Activated naive CD4-positive, alpha-beta T cell (primary cell): ENCODE measurements at places on chromosomes 1 and 21.

DNA sequence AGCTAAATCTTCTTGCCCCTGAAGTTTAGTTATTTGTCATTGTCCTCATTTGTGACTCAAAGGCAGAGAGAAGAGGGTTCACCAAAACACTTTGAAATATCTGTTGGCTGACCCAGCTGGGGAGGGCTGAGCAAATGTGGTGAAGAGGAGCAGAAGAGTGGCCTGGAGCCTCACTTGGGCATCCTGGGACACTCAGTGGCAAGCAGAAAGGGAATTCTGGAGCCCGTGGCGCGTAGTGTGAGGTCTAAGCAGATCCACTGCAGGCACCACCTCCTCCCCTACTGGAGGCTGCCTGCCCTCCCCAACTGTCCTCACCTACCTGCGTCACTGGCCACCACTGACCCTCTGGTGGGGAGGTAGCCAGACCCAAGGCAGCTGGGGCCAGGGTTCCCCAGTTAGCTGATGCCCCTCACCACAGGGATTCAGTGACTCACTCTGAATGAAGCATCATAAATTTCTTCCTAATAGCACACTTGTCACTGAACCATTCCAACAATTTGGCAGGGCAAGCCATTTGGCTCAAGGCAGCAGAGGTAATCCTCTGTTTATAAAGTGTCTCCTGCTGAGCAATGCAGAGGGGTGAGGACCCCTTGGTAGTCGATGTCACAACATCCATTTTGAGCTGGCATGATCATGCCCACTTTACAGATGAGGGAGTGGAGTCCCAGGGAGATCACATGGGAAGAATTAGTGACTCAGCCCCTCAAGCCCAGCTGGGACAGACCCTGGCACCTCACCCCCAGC, 80.3 kb downstream of the NENF start:
- DNase-seq: no peak

DNA sequence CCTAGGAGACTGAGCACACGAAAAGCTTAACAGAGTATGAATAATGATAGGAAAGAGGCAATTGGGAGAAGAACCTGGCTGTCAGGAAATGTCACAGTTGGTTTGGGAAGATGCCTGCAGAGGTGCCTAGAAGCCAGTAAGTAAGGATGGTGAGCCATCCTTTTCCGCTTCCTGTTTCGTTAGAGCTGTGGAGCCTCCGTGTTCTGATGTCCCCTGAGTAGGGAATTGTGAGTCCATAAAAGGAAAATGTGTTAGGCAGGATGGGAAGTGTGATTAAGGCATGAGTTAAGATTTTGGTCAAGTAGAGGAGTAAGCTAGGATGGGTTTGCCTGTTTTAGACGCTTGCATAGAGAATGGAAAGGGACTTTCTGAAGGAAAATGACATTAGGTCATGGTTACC, 9.0 kb downstream of the CLIC4 start:
- no peak for DNase-seq

DNA sequence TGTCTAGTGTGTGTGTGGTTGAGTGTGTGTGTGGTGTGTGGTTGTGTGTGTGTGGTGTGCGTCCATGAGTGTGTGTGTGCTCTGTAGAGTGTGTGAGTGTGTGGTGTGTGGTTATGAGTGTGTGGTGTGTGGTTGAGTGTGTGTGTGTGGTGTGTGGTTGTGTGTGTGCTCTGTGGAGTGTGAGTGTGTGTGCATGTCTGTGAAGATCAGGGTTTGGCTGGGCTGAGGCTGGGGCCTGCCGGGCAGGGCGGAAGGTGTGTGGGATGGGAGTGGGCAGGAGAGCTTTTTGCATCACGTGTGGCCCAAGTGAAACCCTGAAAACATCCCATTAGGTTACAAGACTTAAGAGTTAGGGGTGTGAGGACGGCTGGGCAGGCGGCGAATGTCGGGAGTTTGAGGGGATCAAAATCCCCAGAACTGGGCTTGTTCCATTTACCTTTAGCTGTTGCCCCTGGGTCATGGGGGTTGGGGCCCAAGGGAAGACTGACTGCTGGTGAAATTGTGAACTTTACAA, 2.9 kb upstream of the FCMR start:
- no peak for DNase-seq

DNA sequence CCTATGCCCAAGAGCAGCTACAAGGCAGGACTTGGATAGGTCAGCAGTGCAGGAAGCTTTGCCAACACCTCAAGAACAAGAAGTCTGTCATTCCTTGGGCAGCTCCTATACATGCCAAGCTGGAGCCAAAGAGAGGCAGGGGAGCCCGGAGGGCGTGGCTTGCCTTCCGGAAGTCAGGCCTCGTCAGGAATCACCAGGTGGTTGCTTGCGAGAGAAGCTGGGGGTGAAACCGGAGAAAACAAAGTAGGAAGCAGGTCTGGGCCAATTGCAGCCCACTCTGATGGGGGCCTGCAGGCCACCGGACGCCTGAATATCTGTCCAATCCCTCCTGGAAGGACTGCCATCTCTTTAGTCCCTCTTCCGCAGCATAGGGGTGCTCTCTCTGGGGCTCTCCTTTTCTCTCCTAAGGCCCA, 794 bp upstream of the FAM76A start:
- no peak for DNase-seq

DNA sequence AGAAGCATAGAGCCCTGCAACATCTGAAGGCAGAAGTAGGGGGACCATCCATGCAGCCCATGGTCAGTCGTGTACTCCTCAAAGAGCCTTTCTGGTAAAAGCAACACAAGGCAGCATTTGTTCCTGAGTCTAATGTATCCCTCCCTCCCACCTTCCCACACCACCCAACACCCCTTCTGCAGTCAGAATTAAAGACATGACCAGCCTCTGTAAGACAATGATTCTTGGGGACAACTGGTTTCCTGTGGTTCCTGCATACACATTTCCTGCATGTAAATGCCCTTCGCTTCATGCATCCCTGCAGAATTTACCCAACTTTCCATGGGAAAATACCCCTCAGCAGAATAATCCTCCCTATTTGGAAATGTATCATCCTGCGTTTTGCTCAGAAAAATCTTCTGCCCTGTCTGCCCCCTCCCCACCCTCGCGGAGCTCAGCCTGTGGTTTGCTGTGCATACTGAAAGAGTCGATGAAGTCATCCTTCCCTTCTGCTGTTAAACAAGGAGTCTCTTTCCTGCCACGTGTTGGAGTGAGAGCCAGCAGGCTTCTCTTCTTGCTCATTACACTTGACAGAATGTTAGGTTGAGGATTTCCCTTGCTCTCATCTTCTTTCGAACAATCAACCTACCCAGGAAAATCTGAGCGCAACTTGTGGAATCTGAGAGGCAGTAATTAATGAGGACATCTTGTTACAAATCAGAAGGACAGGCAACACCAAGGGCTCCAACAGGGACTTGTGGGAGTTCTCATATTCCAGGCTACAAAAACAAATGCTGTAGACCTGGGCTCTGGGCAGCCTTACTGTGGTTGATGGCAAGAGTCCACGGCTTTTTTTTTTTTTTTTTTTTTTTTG, 4.7 kb downstream of the TNN start:
- DNase-seq: no peak

- DNase-seq: no peak
Observed at GRCh38 chr1:210236386-210236839, 3.8 kb downstream of the SERTAD4 start.

DNA sequence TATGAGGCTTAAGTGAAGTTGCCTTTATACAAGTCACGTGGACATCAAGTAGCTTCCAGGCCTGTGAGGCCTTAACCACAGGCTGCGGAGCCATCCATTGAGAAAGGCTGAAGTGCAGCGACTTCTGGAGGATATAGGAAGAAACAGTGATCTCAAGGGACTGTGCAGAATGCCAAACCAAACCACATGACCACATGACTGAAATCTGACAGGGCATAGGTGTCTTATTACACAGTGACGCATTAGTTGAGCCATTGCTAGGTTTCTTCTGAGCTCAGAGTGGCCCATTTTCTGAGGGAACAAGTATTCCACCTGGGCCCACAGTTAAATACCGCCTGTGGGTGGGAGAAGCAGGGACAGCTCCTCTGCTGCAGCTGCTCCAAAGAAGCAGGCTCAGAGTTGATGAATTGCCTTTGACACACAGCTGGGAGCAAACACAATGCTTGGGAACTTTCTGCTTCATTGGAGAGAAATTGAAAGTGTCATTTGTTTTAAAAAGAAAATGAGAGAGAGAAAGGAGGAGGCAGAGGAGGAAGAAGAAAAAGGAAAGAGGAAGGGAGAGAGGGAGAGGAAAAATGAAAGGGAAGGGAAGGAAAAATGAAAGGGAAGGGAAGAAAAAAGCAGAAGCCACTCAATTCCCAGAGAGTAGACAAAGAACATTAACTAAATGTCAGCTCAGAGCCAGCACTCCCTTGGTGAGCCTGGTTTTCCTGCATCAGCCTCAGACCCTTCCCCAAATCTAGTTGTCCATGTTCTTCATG, 94.4 kb downstream of the COLGALT2 start:
- DNase-seq: no peak

GRCh38 chr1:100452641-100453040, 85.3 kb upstream of the GPR88 start:
- DNase-seq: no peak

DNA sequence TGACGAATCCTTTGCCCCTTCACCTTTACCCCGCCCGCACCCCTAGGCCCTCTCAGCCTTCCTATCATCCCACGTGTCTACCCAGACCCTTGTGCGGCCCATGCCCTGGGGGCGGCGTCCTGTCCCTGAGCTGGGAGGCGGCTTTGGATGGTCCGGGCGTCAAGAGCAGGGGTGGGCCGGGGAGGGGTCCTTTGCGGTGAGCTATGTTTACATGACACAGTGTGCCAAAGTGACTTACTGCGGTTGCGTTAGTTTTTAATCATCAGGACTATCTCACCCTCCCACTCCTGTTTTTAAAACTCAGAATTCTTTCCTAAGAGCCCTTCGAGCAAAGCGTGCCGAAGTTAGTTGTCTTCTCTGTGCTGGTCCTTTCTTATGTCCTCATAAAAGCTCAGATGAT, 144.6 kb downstream of the PGBD5 start:
- no peak for DNase-seq

DNA sequence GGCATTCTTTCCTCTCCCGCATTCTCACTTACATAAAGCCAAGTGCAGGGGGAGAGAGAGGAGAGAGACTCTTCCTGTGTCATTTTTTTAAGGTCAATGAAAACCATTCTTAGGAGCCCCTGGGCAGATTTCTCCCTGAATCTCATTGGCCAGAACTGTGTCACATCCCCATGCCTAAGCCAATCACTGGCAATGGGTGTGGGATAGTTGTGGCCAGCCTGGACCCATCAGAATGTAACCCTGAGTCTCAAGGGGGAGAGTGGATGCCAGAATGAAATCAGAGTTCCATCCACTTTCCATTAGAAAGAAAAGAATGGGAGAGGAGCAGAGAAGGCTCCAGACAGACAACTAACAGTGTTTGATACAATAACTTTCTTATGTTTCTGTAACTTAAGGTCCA, 31.2 kb upstream of the COQ8A start:
- no peak for DNase-seq

GRCh38 chr1:32112806-32113375, 5.0 kb downstream of the KPNA6 start:
- no peak for DNase-seq

- no peak for DNase-seq
Observed at GRCh38 chr1:111720977-111721786, 18.0 kb downstream of the INKA2 start.

- no peak for DNase-seq
Observed at GRCh38 chr1:185608177-185608576, 126.0 kb upstream of the HMCN1 start.

DNA sequence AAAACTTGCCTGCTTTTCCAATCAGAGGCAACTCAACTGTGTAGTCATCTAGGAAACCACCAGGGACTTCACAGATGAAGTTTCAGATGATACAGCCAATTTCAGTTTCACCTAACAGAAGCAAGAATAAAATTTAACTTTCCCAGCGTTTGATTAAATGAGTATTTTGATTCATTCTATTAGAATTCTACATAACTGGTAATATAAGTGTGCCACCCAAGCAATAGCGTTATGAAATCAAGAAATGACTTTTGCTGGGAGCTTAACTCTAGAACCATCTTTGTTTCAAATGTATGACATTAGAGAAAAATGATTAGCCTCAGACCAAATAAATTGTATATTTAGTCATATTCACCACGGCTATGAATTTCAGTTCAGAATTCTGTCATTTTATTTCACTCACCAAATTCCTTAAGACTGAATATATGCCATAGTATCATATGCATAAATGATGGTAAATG, 239.3 kb downstream of the NRIP1 start:
- DNase-seq: no peak

DNA sequence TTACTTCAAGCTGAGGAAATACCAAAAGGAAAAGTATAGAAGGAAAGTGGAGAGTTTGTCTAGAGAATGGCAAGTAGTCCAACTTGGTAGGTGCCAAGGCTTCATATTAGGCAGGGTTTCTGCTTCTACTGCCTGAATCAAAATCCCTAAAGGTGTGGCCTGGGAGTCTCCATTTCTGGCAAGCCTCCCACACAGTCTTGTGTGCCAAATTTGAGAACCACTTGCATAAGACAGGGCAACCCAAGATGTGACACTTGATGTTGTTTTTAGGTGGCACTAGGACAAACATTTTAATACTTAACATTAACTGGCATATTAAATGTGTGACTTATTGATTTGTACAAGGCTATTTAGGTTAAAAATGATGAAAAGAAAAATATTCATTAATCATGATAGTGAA, 60.1 kb downstream of the ATG4C start:
- no peak for DNase-seq

DNA sequence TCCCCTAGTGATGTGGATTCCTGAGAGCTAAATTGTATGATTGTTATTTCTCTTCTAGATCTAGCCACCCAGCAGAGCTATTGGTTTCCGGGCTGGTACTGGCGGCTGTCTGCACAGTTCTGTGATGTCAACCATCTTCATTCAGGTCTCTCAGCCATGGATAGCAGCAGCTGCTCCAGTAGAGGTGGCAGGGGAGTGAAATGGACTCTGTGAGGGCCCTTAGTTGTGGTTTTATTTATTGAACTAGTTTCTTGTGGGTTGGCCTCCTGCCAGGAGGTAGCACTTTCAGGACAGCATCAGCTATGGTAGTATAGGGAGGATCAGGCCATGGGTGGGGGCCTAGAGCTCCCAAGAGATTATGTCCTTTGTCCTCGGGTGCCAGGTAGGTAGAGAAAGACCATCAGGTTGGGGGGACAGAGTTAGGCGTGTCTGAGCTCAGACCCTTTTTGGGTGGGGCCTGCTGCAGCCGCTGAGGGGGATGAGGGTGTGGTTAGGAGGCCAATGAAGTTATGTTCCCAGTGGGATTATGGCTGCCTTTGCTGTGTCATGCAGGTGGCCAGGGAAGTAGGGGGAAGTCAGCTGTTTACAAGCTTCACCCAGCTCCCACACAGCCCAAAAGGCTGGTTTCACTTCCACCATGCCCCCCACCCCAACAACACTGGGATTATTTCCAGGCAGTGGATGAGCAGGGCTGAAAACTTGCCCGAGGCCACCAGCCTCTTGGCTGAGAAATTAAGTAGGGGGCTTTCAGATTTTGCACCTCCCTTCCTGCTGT, 55.1 kb upstream of the RGS4 start:
- DNase-seq: no peak

DNA sequence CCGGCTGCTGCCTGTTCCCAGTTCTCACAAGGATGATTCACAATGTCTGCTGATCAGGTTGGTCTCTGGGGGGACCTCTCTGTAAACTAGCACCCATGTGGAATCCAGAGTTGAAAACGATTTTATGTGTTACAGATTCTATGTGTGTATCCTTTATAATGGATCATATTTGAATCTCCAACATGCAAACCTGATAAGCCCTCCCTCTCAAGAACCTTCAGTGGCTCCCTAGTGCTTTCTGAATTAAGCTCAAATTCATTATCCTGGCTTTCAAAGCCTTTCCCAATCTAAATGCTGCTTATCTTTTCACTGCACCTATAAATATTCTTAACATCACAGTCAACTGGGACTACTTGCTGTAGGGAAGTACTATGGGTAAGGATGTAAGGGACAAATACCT, 166.8 kb upstream of the USP24 start:
- DNase-seq: no peak
